Gastrocnemius medialis (tissue), 4 donors: ENCODE measurements at places on chromosomes 3 and 15. TPM values are rescaled to one million over a fixed set of nuclear protein-coding genes. Genes with fewer than 3 reads are reported as not detected.

GRCh38 chr15:71080705-71081104, 34.6 kb upstream of the THSD4 start:
- no peak for DNase-seq

- DNase-seq: no peak
Observed at GRCh38 chr15:52855157-52855556, 65.0 kb upstream of the ONECUT1 start.

Gene ACKR4
- not detected for total RNA-seq

GRCh38 chr15:81016489-81017068, 15.9 kb downstream of the TLNRD1 start:
- DNase-seq: no peak

Gene SLC9C1
- not detected for total RNA-seq

Gene CACNA2D2
- total RNA-seq: 0.68 TPM

- DNase-seq: no peak
Observed at GRCh38 chr15:66985653-66986052, 79.7 kb upstream of the SMAD3 start.

DNA sequence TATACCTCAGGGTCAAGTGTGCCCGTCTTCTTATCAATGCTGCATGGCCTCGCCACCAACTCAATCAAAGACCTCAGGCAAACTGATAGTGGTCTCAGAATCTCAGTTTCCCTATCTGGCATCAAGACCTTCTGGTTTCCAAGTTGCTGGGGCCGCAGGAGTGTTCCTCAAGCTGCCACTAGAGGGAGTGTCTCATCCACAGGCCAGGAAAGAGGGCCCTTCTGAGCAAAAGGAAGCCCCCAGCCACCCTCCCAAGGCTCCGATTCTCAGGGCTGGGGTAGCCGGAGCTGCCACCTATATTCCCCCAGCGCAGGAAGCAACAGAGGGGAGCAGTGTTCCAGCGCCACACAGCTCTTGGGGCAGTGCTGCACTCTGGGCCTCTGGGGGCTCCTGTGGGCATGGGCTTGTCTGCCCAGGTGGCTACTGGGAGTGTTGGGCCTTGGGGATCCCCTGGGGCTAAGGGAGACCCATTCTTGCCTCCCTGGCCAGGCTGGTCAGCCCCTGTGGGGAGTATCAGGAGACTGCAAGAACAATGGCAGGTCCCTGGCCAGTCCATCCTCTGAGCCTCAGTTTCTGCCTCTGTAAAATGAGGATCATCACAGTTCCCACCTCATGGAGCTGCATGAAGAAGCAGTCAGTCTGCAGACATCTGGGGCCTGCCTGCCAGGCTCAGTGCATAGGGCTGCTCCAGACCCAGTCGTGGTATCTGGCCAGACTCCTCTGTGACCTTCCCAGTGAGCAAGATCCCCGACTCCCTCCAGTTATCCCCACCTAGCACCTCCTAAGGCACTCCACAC, 23.4 kb upstream of the SEC13 start:
- no peak for DNase-seq

Gene FHIT
- total RNA-seq: 5.2 TPM

DNA sequence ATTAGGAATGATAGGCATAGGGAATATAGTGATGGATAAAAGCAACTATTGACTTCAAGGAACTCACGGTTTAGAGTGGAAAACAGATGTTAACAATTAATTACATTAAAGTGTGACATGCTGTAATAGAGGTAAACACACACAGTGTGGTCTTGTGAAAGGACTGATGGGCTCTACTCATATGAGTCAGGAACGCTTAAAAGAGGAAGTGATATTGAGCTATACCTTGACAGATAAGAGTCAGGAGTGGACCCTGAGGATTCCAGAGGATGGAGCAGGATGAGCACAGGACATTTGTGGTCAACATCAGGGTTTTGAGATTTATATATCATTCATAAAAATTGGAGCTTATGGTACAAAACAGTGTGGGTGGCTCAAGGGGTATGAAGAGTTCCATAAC, 11.0 kb downstream of the EXOG start:
- no peak for DNase-seq

DNA sequence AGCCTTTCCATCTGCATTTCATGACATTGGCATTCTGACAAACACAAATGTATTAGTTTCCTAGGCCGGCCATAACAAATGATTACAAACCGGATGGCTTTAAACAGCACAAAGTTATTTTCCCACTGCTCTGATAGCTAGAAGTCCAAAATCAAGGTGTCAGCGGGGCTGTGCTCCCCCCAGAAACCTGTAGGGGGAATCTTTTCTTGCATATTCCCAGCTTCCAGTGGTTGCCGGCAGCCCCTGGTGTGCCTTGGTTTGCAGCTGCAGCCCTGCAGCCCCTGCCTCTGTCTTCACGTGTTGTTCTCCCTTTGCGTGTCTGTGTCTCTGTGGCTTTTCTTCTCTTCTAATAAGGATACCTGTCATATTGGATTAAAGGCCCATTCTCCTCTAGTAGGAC, 79.0 kb upstream of the CDV3 start:
- DNase-seq: no peak

- DNase-seq: no peak
Observed at GRCh38 chr15:62612771-62613170, 429.8 kb upstream of the TPM1 start.

Gene ARL14
- not detected for total RNA-seq

- no peak for DNase-seq
Observed at GRCh38 chr3:160280836-160281235, 55.6 kb downstream of the C3orf80 start.

Gene SEMA3G
- total RNA-seq: 14.2 TPM

DNA sequence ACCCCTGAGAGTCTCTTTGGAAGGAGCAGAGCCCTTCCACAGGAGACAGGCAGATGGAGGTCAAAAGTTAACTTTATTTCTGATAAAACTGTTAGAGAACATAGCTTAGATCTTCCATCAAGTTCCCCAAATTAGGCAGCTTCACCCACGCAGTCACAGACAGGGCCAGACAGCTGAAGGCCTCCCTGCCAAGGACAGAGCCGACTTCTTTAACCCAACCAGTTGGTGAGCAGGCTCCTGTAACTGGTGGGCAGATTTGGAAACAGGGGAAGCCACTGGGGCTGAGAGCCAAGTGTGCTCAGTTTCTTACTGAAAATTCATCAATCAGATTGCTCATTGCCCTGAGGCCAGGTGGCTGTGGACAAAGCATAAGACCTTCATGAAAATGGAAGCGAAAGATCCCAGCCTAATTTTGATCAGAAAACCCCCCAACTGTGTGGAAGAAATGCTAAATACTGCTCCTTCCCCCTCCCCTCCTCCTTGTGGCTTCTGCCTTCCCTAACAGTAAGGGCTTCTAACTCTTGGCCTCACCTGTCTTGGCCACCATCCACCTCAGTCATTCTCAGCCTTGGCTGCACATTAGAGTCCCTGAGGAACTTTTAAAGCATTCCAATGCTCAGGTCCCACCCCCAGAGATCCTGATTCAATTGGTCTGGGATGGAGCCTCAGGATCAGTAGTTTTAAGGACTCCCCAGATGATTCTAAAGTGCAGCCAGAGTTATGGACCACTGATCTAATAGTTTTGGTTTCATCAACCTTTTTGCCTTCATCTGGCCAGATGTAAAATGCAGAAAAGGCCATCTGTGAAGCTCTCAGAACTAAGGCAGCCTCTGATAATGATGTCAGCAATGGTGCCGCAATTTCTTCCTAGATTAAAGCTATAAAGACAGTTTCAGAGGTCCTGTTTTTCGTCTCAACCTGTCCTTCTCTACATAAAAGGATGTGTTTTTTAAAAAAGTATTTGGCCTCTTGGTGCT, 11.5 kb downstream of the CLRN1 start:
- no peak for DNase-seq

Gene POTEB3
- total RNA-seq: not detected

DNA sequence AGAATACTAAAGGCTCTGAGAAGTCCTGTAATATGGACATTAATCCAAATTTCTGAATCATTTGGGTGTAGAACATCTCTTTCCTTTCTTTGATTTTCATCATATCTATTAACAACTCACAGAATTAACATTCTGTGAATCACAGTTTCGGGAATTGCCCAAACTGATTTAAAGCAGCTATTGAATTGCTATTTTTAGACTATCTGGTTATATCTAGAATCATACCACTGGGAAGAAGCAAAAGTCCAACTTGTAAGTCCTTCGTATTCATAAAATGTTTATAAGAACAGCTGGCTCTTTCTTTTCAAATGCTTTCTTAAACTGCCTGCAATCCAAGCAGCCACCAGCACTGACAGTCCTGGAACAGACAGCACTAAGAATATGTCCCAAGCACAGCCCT, 733.0 kb downstream of the NTRK3 start:
- no peak for DNase-seq

Gene PLCL2
- total RNA-seq: 37.2 TPM

- DNase-seq: no peak
Observed at GRCh38 chr15:97386940-97387339, 573.6 kb upstream of the ARRDC4 start.

DNA sequence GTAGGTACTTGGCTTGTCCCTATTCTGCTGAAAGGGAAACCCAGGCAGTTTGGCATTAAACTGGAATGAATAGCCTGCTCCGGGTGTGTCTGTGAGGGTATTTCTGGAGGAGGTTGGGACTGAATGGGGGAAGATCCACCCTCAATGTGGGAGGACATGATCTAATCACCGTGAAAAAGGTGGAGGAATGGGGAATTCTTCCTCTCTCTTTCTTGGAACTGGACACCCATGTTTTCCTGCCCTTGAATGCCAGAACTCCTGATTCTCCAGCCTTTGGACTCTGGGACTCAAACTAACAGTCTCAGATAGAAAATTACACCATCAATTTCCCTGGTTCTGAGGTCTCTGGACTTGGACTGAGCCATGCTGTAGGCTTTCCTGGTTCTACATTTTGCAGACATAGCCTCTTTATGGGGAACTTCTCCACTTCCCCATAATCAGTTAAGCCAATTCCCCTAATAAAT, 391.7 kb downstream of the EDEM1 start:
- no peak for DNase-seq
